ENCODE measurements at places on chromosomes 12 and 14. TPM values are rescaled to one million over a fixed set of nuclear protein-coding genes. Genes with fewer than 3 reads are reported as not detected.

Gene DPY19L2
- total RNA-seq = 28.9 TPM

GRCh38 chr12:49797449-49797776 is 30.8 kb downstream of the NCKAP5L start:
- DNase-seq = no peak

Gene GPR68
- 3.0 TPM for total RNA-seq

Gene HSP90AA1
- total RNA-seq = 583 TPM

DNA sequence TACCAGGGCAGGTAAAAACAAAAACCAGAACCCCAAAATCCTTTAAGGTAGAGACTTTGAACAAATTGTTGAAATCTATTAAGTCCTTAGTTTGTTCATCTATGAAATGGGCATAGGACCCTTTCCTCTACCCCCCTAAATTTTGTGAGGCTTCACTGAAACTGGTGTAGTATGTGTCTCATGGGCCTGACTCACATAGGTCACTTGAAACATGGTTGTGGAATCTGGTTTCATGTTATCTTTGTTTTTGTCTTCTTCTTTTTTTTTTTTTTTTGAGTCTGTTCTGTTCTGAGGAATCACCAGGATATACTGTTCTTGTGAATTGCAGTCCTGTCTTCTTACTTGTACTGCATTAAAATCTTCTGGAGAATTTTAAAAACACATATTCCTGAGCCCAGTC is 202.2 kb downstream of the KTN1 start:
- DNase-seq = no peak

DNA sequence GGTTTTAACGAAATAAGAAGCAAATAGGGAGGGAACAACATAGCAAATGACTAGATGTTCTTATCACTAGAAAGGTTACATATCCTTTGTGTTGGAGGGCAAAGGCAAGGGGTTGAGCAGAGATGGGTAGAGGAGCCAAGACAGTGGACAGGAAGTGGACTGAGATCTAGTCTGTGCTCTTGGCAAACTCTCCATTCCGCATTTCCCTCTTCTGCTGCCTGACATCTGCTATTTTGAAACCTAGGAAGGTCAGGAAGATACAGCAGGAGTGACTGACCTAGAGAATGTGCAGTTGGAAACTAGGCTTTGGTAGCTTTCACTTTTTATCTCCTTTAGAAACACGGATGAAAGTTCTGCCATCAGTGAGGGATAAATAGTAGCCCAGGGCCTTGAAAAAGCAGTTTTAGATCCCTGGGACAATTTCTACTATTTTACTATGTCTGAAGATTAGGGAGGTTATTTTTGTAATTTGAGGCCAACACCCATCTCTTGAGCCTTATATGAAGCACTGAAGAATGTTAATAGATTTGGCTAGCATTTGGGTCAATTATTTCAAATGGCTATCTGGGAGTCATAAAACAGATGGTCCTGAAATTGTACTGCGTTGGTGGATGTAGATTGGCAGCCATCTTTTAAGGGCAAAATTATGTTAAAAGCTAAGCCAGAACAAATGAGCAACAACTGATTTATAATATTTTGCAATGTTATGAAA is 410.3 kb downstream of the PCNX1 start:
- no peak for DNase-seq

DNA sequence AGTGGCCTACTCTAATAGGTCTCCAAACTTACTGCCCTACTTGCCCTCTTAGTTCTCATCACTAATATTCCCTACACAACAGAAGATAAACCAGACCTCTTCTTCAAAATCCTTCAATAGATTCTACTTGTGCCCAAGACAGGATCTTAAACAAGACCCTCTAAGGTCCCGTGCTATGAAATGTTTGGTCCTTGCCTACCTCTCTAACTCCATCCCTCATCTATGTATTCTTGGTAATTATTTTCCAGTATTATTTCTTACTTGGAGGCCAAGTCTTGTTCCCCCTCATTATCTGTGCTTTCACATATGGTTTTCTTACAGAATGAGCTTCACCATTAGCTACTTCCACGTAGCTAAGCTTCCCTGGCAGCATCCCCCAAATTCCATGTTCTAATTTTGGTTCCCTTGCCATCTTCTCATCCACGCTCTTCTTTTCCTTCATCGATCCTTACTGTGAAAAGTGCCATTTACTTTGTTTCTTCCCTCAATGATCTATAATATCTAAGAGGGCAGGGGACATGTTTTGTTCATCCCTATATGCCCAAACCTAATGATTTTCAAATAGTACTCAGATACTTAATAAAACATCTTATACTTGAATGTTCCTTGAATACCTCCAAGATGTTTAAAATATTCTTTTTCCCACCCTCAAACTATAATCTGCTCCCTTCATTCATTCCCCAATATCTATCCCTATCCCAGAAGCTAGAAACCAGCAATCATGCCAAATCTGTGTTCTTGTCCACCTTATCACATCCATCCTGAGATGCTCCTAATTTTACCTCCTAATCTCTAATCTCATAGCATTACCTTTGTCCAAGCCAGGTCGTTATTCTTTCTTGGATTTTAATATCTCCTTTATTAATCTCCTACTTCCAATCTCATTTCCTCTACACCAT is 10.1 kb downstream of the HNRNPC start:
- DNase-seq = no peak

Gene CBLN3
- 2.2 TPM for total RNA-seq

DNA sequence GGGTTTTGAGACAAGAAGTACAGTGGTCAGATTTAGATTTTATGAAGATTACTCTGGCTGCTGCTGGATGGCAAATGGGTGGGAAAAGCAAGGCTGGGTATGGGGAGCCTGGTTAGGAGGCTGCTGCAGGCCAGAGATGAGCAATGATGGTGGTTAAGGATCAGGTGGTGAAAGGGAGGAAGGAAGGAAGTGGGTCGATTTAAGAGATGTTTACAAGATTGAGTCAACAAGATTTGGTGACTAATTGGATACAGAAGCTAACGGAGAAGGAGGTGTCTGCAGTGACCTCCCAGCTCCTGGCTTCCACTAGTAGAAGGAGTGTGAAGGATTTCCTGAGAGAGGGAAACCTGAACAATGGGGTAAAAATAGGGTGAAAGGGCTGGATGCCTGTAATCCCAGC is 18.7 kb downstream of the NOS1 start:
- no peak for DNase-seq

Gene RASSF8
- total RNA-seq = 23.0 TPM

Measured in ureter (tissue), 1 donor.